Stimulated activated CD4-positive, alpha-beta T cell treated with anti-CD3 and anti-CD28 coated beads, Interleukin-4, amount 100 ng/mL, for 1 hour (primary cell): ENCODE measurements at places on chromosomes 11 and 22.

DNA sequence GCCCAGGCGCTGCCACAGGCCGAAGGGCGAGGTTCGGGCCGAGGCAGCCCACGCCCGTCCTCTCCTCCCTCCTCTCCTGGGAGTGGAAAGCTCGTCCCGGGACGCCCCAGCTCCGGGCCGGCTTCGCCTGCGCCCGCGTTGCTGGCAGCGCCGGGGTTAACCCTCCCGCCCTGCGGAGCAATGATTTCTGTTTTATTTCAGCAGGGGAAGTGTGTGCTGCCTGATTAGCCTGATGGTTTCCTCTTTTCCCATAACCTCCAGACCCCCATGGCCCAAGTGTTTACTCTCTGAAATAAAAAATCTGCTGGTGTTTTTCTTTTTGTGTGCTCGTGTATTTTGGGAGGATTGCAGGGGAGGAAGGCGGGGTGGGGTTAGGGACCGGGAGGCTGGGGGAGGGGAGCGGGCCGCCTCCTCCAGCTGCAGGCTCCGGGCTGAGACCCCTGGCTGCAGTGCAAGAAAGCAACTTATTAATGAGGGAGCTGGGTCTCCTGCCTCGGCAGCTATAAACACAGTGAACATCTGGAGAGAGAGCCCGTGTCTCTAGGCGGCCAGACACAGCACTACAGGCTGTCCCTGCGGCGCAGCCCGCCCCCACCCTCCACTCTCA is 38.6 kb downstream of the ETS1 start:
- DNase-seq, result peak; percentile 23

DNA sequence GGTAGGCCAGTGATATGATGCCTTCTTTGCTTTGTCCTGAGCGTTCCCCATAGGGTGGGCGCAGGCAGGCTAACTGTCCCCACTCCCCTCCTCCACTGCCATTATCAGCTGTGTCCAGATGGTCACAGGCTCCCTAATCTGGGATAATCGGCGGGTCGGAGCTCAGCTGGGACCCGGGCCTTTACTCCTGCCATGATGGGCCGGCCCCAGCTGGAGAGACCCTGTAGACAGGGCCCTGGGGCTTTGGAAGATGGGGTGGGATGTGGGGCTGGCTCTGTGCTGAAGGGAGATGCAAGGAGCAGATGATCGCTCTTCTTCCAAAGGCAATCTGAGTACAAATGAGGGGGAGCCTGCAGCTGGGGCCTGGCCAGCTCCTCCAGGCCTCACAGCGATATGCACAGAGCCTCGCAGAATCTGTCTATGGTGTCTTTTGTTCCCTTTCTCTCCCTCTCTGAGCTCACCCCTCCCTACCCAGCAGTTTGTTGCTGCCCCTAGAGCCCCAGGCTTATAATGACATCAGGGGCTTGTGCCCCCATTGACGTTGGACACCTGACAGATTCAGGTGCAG is 11.9 kb downstream of the KLHL35 start:
- no peak for DNase-seq

GRCh38 chr11:34251589-34251980 is 106.2 kb downstream of the ABTB2 start:
- DNase-seq, result no peak

GRCh38 chr22:38700270-38700788 is 414 bp downstream of the JOSD1 start:
- DNase-seq, result no peak

GRCh38 chr11:61270354-61271076 is 24.6 kb downstream of the VWCE start:
- DNase-seq, result no peak
